Stimulated activated naive CD4-positive, alpha-beta T cell (primary cell): ENCODE measurements at places on chromosomes 3 and 15.

- no peak for DNase-seq
Measured at GRCh38 chr3:183354325-183354831, 74.0 kb downstream of the MCF2L2 start.

GRCh38 chr15:46556010-46556409, 921.2 kb downstream of the SQOR start:
- no peak for DNase-seq

DNA sequence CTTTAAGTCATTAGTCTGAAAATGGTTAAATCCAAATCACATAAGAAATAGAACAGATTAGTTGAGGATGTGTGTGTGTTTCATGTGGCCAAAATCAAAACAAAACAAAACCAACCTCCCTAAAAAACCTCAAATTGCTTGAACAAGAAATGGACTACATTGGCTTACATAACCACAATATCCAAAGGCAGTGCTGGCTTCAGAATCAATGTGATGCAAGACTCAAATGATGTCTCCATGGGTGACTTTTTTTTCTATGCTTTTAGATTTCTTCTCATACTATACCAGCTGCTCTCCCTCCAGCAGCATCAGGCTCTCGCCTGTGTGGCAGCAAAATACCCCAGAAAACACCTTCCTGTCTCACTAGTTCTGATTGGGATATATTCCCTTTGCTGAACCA, 36.0 kb upstream of the CMTM8 start:
- no peak for DNase-seq

GRCh38 chr3:174243171-174243570, 616.0 kb upstream of the NAALADL2 start:
- DNase-seq, result no peak
